ENCODE measurements at places on chromosomes 16 and 17.
A peak's percentile ranks its signal among the peaks of the same experiment; 100 is the strongest.

- H3K4me3 ChIP-seq: no peak overlapping the region
- H3K36me3 ChIP-seq: peaks cover 42% of the 10 kb centered on the region
- H3K4me1 ChIP-seq: peaks cover 11% of the 10 kb centered on the region
- DNase-seq: no peak
Measured at GRCh38 chr16:70508752-70509151, 14.6 kb downstream of the COG4 start.

DNA sequence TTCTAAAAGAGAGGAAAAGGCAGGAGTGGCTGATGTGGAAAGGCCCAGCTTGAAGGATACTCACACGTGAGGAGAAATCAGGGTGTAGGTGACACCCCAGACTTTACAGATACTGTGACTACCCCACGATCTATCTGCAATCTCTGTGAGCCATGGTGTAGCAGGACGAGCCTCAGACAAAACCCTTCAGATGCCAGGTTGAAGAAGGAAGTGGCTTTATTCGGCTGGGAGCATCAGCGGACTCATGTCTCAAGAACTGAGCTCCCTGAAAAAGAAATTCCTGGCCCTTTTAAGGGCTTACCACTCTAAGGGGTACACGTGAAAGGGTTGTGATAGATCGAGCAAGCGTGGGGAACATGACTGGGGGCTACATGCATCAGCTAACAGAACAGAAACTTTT lies 4.7 kb upstream of the SLC6A4 start:
- H3K4me1 ChIP-seq: peaks cover 25% of the 10 kb centered on the region
- no peak overlapping the region for H3K27ac ChIP-seq
- peaks cover 1% of the 10 kb centered on the region for H3K36me3 ChIP-seq

GRCh38 chr16:86994651-86995171 lies 322.5 kb downstream of the C16orf95 start:
- no peak for DNase-seq
- H3K27me3 ChIP-seq: no peaks in the 10 kb centered on the region
- no peak overlapping the region for H3K27ac ChIP-seq
- no peak overlapping the region for H3K4me3 ChIP-seq

- no peak overlapping the region for H3K27ac ChIP-seq
- no peak for DNase-seq
- no peaks in the 10 kb centered on the region for H3K27me3 ChIP-seq
- peaks cover 7% of the 10 kb centered on the region for H3K4me1 ChIP-seq
- no peaks in the 10 kb centered on the region for H3K36me3 ChIP-seq
Measured at GRCh38 chr17:63279498-63280230, 166.4 kb downstream of the CYB561 start.

- H3K36me3 ChIP-seq: no peaks in the 10 kb centered on the region
- H3K4me3 ChIP-seq: no peak overlapping the region
- H3K27ac ChIP-seq: no peak overlapping the region
Measured at GRCh38 chr16:16158741-16159374, 64.4 kb downstream of the ABCC6 start.

DNA sequence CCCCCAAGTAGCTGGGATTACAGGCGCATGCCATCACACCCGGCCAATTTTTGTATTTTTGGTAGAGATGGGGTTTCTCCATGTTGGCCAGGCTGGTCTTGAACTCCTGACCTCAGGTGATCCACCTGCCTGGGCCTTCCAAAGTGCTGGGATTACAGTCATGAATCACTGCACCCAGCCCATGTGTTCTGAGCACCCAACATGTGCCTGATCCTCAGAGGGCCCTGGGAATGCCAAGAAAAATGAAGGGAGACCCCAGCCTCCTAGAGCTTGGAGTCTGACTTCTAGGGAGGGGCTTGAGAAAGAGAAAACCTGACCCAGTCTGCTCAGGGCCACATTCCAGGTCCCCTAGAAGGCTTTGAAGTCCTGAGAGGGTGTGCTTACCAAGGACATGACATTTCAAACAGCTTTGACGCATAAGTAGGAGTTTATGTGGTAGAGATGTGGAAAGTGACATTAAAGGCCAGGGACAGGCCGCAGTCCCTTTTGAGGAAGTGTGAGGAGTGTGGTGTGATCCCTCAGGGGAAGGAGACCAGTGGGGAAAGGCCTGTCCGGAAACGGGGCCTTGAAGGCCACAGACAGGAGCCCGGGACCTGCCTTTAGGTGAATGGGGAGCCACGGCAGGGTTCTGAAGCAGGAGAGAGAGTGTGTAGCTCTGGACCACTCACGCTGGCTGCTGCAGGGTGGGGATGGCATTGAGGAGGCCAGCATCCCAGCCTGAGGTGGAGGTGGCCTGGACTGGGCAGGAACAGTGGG lies 1.1 kb upstream of the CCL22 start:
- no peak overlapping the region for H3K27ac ChIP-seq
- no peak for DNase-seq
- H3K4me1 ChIP-seq: no peaks in the 10 kb centered on the region
- H3K36me3 ChIP-seq: no peaks in the 10 kb centered on the region
- no peak overlapping the region for H3K4me3 ChIP-seq

DNA sequence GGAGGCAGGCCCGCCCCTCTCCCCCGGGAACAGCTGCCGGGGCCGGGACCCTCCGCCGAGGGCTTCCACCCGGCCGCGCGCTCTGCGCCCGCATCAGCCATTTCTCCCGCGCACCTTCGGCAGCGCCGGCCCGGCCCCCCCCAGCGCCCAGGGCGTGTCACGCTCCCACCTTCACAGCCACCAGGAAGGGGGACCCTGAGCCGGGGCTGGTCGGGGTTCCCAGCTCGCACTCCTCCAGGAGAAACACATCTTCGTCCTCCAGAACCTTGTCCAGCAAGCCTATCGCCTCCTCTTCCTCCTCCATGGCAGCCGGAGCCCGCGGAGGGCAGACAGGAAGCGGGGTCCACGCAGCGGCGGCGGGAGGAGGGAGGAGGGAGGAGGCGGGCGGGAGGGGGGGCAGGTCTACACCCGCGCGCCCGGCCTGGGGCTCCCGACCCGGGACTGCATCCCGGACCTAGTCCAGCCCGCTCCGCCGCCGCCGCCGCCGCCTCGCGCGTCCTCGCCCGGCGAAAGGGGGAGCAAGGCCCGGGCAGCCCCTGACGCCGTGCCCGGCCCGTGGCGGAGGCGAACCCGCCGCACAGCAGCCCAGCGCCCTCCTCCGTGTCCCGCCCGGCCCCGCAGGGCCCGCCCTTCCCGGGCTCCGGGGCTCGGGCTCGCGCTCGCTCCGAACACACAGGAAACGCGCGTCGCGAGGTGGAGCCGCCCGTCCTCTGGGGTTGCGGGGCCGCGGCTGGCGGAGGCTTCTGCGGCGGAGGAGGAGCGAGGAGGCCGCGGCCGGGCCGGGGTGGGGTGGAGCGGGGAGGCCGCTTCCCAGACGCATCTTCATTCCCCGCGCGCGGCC lies 70.8 kb downstream of the ABR start:
- H3K27ac ChIP-seq: peak overlapping the region; percentile 84
- peak; percentile 78 for DNase-seq
- H3K4me3 ChIP-seq: peak overlapping the region; percentile 83
- no peaks in the 10 kb centered on the region for H3K27me3 ChIP-seq

DNA sequence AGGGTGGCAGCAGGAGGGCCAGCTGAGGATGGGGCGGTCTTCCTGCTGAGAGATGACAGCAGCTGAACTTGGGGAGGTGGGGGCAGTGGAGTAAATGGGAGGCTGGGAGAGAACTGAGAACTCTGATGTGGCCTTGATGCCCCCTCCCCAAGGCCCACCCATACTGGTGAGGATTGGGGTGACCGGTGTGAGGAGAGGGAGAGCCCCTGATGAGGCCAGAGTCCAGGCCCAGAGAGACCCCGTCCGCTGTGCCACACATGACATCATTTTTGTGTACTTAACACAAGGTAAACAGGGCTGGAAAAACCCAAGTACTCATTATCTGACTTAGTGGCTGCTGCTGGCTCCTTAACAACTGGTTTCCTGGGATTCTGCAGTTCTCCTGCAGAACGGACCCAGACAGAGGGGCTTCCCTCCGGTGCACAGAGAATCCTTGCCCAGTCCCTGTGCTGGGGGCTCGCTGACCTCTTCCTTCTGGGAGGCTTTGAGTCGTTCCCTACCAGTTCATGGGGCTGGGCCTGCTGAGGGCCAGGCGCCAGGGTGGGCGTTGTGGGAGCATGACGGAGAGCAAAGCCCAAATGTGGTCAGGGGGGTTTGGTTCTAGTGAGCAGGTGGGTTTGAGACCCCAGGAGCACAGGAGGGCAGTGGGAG lies 207.6 kb downstream of the RAB11FIP4 start:
- H3K27ac ChIP-seq: no peak overlapping the region
- H3K4me1 ChIP-seq: peaks cover 5% of the 10 kb centered on the region
- no peaks in the 10 kb centered on the region for H3K27me3 ChIP-seq
- H3K4me3 ChIP-seq: no peak overlapping the region

GRCh38 chr16:50265260-50265659 lies 1.1 kb upstream of the ADCY7 start:
- H3K4me1 ChIP-seq: peaks cover 76% of the 10 kb centered on the region
- no peaks in the 10 kb centered on the region for H3K27me3 ChIP-seq
- H3K4me3 ChIP-seq: peak overlapping the region; percentile 60
- peak; percentile 62 for DNase-seq
- H3K36me3 ChIP-seq: peaks cover 36% of the 10 kb centered on the region

DNA sequence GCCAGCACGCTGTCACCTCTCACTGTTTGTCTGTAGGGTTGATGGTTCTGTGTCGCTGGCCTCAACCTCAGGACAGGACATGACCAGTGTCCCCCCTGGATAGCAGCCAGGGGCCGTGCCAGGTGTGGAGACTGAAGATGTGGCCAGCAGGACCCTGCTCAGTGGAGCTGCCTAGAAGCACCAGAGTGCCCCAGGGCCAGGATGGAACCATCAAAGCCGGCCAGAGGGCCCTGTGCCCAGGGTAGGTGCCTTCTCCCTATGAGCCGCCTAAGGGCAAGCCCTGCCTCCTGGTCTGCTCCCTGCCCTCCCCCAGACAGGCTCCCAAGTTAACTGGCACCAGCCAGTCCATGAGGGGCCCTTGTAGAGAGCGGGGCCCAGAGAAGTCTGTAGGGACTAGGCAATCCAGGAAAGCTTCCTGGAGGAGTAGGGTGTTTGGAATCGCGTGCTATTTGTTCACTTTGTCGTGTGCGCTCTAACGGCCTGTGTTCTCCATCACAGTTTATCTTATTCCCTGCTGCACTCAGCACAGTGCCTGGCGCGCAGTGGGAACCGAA lies 546 bp upstream of the NDUFB10 start:
- H3K27ac ChIP-seq: peak overlapping the region; percentile 95
- no peaks in the 10 kb centered on the region for H3K27me3 ChIP-seq
- H3K4me1 ChIP-seq: peaks cover 40% of the 10 kb centered on the region
- H3K4me3 ChIP-seq: peak overlapping the region; percentile 95
- H3K36me3 ChIP-seq: peaks cover 36% of the 10 kb centered on the region

DNA sequence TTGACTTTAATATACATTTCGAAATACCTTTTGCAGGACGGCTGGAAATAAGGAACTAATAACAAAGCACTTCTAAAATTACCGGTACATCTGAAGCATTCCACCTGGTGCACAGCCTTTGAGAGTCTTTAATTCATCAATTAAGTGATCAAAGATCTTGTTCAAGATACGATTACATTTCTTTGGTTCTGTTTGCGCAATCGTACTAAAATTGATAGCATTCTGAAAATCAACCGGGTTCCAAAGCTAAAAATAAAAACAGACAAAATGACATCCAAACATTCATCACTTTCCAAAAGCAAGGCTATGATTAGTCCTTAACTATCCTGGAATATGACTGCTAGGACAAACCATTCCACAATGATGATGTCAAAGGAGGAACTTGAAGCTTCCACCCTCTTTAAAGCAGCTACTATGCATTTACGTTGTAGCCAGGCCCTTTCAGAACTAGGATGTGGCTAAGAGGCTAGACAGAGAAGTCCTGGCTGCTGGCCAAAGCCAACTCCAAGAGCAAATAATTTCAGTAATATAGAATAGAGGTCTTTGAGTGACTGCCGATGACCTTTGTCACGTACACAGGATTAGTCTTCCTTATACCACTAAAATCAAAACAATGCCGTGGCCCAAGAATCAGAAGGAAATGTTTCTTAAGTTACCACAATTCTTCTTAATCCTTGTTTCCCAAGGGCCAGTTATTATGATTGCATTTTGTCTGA lies 299.8 kb upstream of the PSMD7 start:
- H3K4me1 ChIP-seq: no peaks in the 10 kb centered on the region
- DNase-seq: no peak
- no peaks in the 10 kb centered on the region for H3K27me3 ChIP-seq
- no peak overlapping the region for H3K27ac ChIP-seq
- no peaks in the 10 kb centered on the region for H3K36me3 ChIP-seq

DNA sequence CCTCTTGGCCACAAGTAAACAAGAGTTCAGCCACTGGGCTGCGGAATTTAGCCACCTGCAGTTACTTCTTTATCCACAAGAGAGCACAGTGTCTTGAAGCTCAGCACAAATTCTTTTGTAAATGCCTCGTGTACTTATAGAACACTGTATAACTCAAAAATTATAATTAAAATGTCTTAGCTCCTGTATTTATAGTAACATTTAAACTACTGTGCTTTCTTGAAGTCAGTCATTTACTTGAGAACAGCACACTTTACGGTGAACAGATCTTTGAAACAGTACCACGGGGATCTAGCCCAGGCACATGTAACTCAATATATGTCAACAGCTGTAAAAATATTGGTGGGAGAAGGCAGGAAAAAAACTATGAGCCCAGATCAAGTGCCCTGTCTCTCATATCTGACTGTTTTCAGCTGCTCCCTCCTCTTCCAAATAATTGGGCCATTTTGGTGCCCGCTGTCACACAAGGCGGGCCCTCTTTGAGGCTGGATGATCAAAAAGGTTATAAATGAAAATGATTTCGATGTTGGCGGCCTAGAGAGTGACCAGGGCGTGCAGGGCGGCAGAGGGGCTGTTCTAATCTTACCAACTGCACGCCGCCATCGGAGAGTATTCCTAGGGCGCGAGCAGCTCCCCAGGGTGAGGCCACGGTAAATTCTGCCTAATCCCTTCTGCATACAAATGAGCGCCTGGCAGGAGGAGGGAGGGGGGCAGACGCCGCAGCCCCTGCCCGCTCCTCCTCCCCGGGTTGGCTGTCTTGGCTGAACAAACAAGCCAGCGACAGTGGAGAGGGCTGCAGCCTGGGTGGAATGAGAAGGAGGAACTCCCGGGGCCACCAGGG lies 183.2 kb downstream of the C16orf78 start:
- H3K4me1 ChIP-seq: no peaks in the 10 kb centered on the region
- H3K27me3 ChIP-seq: no peaks in the 10 kb centered on the region
- no peak overlapping the region for H3K4me3 ChIP-seq
- H3K27ac ChIP-seq: no peak overlapping the region
- DNase-seq: no peak

DNA sequence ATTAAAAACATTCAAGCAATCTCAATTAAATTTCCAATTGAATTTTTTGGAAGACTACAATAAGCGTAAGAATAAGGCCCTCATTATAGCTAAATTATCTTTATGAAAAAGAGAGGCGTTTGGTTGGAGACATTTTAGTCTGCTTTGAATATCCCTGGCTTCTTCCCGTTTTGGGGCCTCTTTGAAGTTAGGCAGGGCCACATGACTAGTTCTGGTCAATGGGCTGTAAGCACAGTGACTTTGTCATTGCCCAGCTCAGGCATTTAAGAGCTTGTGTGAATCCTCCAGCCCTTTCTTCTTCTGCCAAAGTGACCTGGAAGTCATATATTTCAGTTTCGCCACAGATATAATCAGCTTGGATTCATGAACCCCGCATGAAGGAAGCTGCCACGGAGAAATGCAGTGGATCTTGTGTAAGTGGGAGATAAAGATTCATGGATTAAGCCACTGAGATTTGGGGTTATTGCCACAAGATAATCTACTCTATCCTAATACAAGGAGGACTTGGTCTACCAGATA lies 21.7 kb upstream of the UBTF start:
- no peak overlapping the region for H3K4me3 ChIP-seq
- H3K36me3 ChIP-seq: no peaks in the 10 kb centered on the region
- DNase-seq: no peak
- H3K27me3 ChIP-seq: peaks cover 3% of the 10 kb centered on the region

GRCh38 chr17:41403404-41404023 lies 6.1 kb upstream of the KRT31 start:
- no peak overlapping the region for H3K4me3 ChIP-seq
- H3K36me3 ChIP-seq: no peaks in the 10 kb centered on the region
- peaks cover 23% of the 10 kb centered on the region for H3K4me1 ChIP-seq
- DNase-seq: no peak

Measured in activated CD8-positive, alpha-beta T cell treated with anti-CD3 and anti-CD28 coated beads, Interleukin-2, amount 10 ng/mL, durations not matched to agents 7 days and 5 days (primary cell).